ENCODE measurements at places on chromosomes 13 and 19.

DNA sequence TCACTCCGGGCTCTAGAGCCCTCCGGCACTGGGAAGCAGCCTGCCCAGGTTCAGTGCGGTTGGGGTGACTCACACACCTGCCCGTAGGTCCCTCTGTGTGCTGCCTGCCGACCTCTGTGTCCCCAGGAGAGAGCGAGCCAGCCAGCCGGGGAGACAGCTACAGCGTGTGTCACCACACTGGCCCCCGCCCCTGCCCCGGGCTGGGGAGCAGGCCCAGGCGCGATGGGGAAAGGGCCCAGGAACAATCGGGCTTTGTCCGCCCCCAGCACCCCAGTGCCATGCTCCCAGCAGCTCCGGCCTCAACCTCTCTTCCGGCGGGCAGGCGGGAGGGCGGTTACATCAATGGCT, at the start of gene KLK6:
Gene KLK6, minus strand, starts transcription at position 179 of the 348 bp plus-strand sequence. CDS start 1,487 bp downstream, outside the sequence.
- no peak for DNase-seq

- no peak for DNase-seq
Measured at GRCh38 chr19:13768510-13768909, 4.2 kb downstream of the MRI1 start.

GRCh38 chr13:112582263-112582662, 5.7 kb downstream of the TUBGCP3 start:
- DNase-seq: no peak

GRCh38 chr19:30593975-30594745, 222.0 kb downstream of the ZNF536 start:
- no peak for DNase-seq

- DNase-seq: no peak
Measured at GRCh38 chr19:31289976-31290375, 59.3 kb downstream of the TSHZ3 start.

- DNase-seq: no peak
Measured at GRCh38 chr13:98941126-98941525, 36.7 kb downstream of the DOCK9 start.

Data from HAP-1 (cell line).